ENCODE measurements at places on chromosomes 1 and 21.

GRCh38 chr1:56512724-56513494 lies 66.5 kb downstream of the PLPP3 start:
- no peak overlapping the region for H3K4me3 ChIP-seq
- no peak for DNase-seq
- H3K36me3 ChIP-seq: peaks cover 46% of the 10 kb centered on the region
- H3K27ac ChIP-seq: no peak overlapping the region

DNA sequence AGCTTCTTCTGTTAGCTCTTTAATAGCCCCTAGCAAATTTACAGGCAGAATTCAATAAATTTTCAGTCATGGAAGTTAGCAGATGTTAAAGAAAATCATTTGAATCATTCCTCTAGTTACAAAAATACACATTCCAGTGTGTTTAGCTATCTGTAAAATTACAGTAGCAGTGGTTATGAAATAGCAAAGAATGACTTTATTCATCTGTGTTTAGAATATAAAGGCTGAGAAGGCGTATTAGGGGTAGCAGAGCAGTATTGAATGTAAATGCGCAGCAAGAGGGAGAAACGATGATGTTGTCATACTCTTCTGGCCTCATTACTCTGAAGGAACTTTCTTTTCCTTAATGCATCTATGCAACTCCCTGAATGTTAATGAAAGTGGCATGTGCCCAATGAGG lies 106.2 kb upstream of the CYYR1 start:
- H3K4me3 ChIP-seq: no peak overlapping the region
- no peaks in the 10 kb centered on the region for H3K27me3 ChIP-seq
- H3K27ac ChIP-seq: no peak overlapping the region

DNA sequence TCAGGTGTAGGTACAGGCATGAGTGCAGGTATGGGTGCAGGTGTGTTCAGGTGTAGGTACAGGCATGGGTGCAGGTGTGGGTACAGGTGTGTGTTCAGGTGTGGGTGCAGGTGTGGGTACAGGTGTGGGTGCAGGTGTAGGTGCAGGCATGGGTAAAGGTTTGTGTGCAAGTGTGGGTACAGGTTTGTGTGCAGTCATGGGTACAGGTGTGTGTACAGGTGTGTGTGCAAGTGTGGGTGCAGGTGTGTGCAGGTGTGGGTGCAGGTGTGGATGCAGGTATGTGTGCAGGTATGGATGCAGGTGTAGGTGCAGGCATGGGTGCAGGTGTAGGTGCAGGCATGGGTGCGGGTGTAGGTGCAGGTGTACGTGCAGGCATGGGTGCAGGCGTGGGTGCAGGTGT lies 79.4 kb upstream of the ACTL8 start:
- no peaks in the 10 kb centered on the region for H3K27me3 ChIP-seq
- no peak for DNase-seq
- H3K36me3 ChIP-seq: peaks cover 55% of the 10 kb centered on the region

- no peaks in the 10 kb centered on the region for H3K27me3 ChIP-seq
- no peak overlapping the region for H3K27ac ChIP-seq
- peaks cover 9% of the 10 kb centered on the region for H3K4me1 ChIP-seq
- H3K36me3 ChIP-seq: no peaks in the 10 kb centered on the region
- DNase-seq: peak; percentile 20
These were observed 110.3 kb downstream of the PTPN14 start for GRCh38 chr1:214441119-214441518.

- no peak overlapping the region for H3K27ac ChIP-seq
- no peak for DNase-seq
- no peaks in the 10 kb centered on the region for H3K4me1 ChIP-seq
- no peaks in the 10 kb centered on the region for H3K36me3 ChIP-seq
- no peaks in the 10 kb centered on the region for H3K27me3 ChIP-seq
These were observed 35.9 kb upstream of the CFHR3 start for GRCh38 chr1:196738730-196739129.

DNA sequence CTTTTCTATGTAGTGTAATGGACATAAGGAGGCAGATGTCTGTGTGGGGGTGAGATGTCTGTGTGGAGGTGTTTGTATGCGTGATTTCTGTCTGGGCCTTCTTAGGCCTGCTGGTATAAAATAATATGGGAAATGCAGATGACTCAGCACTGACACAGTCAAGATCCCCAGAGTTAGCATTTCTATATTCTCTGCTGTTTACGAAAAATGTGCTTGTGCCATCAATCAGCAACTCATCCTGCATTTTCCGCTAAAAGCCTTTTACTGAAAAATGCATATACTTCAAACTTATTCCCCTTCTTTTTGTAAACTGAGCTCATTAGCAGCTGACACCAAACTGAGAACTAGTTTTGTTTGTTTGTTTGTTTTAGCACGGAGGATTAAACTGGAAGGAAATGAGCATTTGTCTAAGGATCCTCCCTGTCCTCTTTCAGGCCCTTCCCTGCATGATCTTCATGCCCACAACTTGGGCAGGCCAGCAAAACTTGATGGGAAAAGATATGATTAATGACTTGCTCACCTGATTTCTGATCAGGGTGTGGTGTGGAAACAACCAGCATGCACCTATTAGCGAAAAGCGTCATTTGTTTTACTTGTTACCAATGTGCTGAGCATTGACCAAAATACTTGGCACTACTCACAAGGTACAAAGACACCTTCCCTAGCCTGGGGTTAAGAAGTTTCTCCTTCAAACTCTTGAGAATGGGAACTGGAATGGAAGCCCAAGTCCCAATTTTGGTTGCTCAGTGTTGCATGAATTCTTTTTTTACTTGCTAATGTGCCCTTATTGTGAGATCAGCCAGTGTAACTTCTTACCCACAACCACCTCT lies 77.4 kb downstream of the NDUFS5 start:
- H3K27ac ChIP-seq: no peak overlapping the region
- no peaks in the 10 kb centered on the region for H3K27me3 ChIP-seq
- no peak overlapping the region for H3K4me3 ChIP-seq
- H3K4me1 ChIP-seq: peaks cover 11% of the 10 kb centered on the region

- no peaks in the 10 kb centered on the region for H3K27me3 ChIP-seq
- no peak overlapping the region for H3K27ac ChIP-seq
- no peak for DNase-seq
- H3K36me3 ChIP-seq: no peaks in the 10 kb centered on the region
- H3K4me1 ChIP-seq: no peaks in the 10 kb centered on the region
- H3K4me3 ChIP-seq: no peak overlapping the region
These were observed 36.8 kb downstream of the MAP10 start for GRCh38 chr1:232841823-232842565.

DNA sequence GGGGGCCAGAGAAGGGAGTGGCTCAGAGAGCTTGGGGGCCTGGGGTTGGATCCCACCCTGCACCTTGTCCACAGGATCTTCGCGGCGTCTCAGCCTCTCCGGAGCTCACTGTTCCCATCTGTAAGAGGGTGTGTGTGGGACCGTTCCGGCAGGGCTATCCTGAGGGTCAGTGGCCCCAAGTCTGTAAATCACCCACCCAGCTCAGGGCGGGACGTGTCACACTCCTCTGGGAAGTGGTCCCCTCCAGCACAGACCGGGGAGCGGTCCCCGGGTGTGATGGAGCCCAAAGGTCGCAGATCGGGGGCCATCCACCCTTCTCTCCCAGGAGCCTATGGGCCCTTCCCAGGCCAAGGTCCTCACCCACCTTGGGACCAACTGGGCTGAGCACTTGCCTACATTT lies 40.0 kb downstream of the KCNAB2 start:
- H3K27me3 ChIP-seq: no peaks in the 10 kb centered on the region
- peaks cover 6% of the 10 kb centered on the region for H3K36me3 ChIP-seq
- H3K4me3 ChIP-seq: no peak overlapping the region
- no peaks in the 10 kb centered on the region for H3K4me1 ChIP-seq
- no peak overlapping the region for H3K27ac ChIP-seq

DNA sequence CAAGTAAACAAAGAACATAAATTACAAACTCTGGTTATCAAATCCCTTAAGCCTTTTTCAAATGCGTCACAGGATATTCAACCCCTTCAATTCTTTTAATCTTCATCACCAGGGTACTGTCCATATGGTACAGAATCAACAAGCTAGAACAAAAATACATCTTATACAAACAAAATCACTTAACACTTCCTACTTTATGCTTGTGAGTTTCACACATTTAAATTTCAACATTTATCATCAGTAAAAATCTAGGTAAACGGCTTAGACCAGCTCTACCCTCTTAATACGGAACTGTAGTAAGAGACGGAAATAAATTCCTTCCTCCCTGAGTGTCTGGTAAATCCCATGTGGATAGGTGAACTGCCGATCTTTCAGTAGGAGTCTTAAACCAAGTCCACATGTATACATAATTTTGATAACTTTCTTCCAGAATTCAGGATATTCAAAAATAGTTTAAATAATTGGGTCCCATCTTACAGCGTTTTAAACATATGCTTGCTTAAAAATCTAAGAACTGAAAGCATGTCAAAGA lies 1.0 kb downstream of the CCDC181 start:
- H3K27me3 ChIP-seq: peaks cover 12% of the 10 kb centered on the region
- H3K4me3 ChIP-seq: no peak overlapping the region
- H3K27ac ChIP-seq: no peak overlapping the region
- H3K36me3 ChIP-seq: no peaks in the 10 kb centered on the region
- H3K4me1 ChIP-seq: no peaks in the 10 kb centered on the region

GRCh38 chr1:246394121-246394520 lies 113.0 kb downstream of the SMYD3 start:
- DNase-seq: no peak
- H3K4me1 ChIP-seq: no peaks in the 10 kb centered on the region
- no peaks in the 10 kb centered on the region for H3K36me3 ChIP-seq
- no peaks in the 10 kb centered on the region for H3K27me3 ChIP-seq
- H3K4me3 ChIP-seq: no peak overlapping the region

DNA sequence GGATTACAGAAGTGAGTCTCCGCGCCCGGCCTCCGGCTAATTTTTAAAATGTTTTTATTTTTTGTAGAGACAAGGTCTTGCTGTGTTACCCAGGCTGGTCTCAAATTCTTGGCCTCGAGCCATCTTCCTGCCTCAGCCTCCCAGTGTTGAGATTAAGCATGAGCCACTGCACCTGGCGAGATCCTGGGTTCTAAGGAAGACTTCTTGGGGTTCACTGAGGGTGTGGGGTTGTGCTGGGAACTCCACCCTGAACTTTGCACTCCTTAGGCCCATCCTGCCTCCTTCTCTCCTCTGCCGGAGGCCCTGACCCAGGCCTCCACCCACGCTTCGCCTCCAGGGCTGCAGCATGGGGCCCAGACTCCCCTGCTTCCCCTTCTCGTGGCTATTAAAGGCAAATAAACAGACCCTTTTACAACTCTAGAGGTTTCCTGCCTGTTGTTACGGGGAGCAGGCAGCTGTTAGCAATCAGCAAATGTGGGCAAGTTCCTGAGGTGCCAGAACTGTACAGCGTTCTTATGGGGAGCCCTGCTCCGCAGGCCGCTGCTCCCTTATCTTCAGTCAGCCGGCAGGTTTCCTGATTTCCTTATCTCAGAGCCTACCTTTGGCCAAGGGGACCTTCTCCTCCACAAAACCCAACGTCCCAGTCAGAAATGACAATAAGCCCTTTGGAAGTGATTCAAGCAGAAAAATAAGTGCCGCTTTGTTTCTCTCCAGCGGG lies 41.0 kb upstream of the LIN9 start:
- H3K36me3 ChIP-seq: no peaks in the 10 kb centered on the region
- peak; percentile 87 for DNase-seq
- H3K4me1 ChIP-seq: peaks cover 29% of the 10 kb centered on the region

- peaks cover 5% of the 10 kb centered on the region for H3K4me1 ChIP-seq
- no peaks in the 10 kb centered on the region for H3K27me3 ChIP-seq
- no peak for DNase-seq
- H3K27ac ChIP-seq: no peak overlapping the region
- H3K4me3 ChIP-seq: no peak overlapping the region
These were observed 10.2 kb upstream of the CAMK2N1 start for GRCh38 chr1:20496241-20496661.

- no peak overlapping the region for H3K4me3 ChIP-seq
- no peaks in the 10 kb centered on the region for H3K36me3 ChIP-seq
- no peak for DNase-seq
These were observed 26.9 kb downstream of the ITPKB start for GRCh38 chr1:226711976-226712741.

DNA sequence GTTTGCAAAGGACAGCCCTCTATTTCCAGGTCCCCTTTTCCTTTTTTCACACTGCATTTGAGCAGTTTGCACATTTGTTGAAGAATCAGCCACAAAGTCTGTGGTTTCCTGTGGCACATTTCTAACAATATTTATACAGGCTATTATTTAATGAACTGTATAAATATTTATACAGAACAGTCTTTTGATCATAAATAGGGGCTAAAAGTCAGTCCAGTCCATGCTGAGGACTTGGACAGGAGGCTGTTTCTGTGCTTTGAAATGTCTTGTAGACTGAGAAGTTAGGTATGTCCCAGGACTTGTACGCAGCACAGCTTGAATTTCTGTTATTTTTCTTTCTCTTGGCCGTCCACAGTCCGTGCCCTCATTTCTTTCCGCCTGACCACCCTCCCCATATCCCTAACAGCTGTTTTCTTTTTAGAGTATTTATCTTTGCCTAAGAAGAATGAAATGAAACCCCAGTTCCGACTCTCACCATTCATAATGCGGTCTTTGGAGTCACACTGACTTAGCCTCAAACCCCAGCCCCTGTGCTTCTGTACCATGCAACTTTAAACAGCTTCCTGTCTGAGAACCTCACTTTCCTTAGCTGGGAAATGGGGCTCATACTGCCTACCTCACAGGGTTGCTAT lies 19.7 kb downstream of the FGGY start:
- H3K4me1 ChIP-seq: peaks cover 32% of the 10 kb centered on the region
- H3K27ac ChIP-seq: peak overlapping the region; percentile 4
- H3K36me3 ChIP-seq: no peaks in the 10 kb centered on the region
- no peak for DNase-seq
- no peaks in the 10 kb centered on the region for H3K27me3 ChIP-seq

- no peaks in the 10 kb centered on the region for H3K27me3 ChIP-seq
- H3K4me3 ChIP-seq: no peak overlapping the region
- no peak for DNase-seq
- no peaks in the 10 kb centered on the region for H3K4me1 ChIP-seq
- no peak overlapping the region for H3K27ac ChIP-seq
These were observed 14.5 kb downstream of the SORT1 start for GRCh38 chr1:109383087-109383779.

GRCh38 chr21:35525443-35525842 lies 476.3 kb upstream of the RUNX1 start:
- no peaks in the 10 kb centered on the region for H3K27me3 ChIP-seq
- no peaks in the 10 kb centered on the region for H3K36me3 ChIP-seq
- H3K4me1 ChIP-seq: peaks cover 33% of the 10 kb centered on the region
- H3K4me3 ChIP-seq: no peak overlapping the region
- no peak overlapping the region for H3K27ac ChIP-seq
- no peak for DNase-seq

DNA sequence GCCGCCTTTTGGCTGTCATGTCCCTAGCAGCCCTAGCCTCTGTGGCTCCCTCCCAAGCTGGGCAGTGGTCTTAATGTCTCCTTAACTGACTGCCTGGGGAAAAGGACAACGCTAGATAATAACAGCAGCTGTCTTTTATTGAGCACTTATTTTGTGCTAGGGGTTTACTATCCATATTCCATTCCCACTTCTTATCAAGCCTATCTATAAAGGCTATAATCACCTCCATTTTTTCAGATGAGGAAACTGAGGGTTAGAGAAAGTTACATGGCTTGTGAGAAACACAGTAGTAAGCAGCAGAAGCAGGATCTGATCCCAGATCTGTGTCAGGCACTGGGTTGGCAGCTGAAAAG lies 6.2 kb downstream of the SH3BGRL3 start:
- H3K4me3 ChIP-seq: no peak overlapping the region
- no peak overlapping the region for H3K27ac ChIP-seq
- peaks cover 7% of the 10 kb centered on the region for H3K4me1 ChIP-seq
- peaks cover 9% of the 10 kb centered on the region for H3K36me3 ChIP-seq
- no peaks in the 10 kb centered on the region for H3K27me3 ChIP-seq

- H3K4me1 ChIP-seq: no peaks in the 10 kb centered on the region
- no peak for DNase-seq
- H3K27me3 ChIP-seq: no peaks in the 10 kb centered on the region
- H3K27ac ChIP-seq: no peak overlapping the region
- no peak overlapping the region for H3K4me3 ChIP-seq
- no peaks in the 10 kb centered on the region for H3K36me3 ChIP-seq
These were observed 56.0 kb upstream of the NTPCR start for GRCh38 chr1:232894436-232894835.
